Fibroblast of the aortic adventitia (primary cell): ENCODE measurements at places on chromosomes 12 and 14. TPM values are rescaled to one million over a fixed set of nuclear protein-coding genes. Genes with fewer than 3 reads are reported as not detected.

TARBP2 gene
- total RNA-seq = 32.4 and 43.9 TPM in 2 replicates

CGRRF1 gene
- 7.0 and 19.7 TPM in 2 replicates for total RNA-seq

PTPN21 gene
- 10.3 and 16.2 TPM in 2 replicates for total RNA-seq

ALX1 gene
- 0.63 and 1.2 TPM in 2 replicates for total RNA-seq

KERA gene
- not detected in 2 replicates for total RNA-seq

GRCh38 chr12:89215196-89215595 is 137.1 kb downstream of the DUSP6 start:
- no peak for DNase-seq

GRCh38 chr12:78795934-78796445 is 68.6 kb upstream of the SYT1 start:
- DNase-seq = no peak

DNA sequence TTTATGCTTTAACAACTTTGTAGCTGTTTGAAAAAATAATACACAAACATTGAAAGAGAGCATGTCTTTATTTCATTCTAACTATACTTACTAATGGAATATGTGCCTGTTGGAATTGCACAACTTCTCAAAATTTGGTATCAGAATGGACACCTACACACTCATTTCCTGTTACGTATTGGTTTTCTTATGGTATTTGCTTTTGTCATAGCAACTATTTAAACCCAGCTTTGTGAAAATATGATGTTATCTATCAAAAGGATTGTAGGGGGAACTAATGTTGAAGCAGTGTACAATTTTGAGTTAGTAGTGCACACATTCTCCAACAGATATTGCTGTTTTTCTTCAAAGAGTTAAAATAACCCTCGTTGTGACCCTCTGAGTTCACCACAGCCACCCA is 52.6 kb downstream of the RBMS2 start:
- peak; percentile 66 for DNase-seq

GRCh38 chr12:106975098-106975497 is 11.8 kb downstream of the MTERF2 start:
- no peak for DNase-seq

GRCh38 chr12:115619061-115619460 is 658.4 kb downstream of the MED13L start:
- DNase-seq = no peak

- no peak for DNase-seq
Measured at GRCh38 chr12:103727638-103728037, 113.4 kb downstream of the NT5DC3 start.

GRCh38 chr12:14577344-14577743 is 9.7 kb upstream of the PLBD1 start:
- no peak for DNase-seq

- no peak for DNase-seq
Measured at GRCh38 chr14:65346895-65347294, 65.6 kb upstream of the FUT8 start.

DNA sequence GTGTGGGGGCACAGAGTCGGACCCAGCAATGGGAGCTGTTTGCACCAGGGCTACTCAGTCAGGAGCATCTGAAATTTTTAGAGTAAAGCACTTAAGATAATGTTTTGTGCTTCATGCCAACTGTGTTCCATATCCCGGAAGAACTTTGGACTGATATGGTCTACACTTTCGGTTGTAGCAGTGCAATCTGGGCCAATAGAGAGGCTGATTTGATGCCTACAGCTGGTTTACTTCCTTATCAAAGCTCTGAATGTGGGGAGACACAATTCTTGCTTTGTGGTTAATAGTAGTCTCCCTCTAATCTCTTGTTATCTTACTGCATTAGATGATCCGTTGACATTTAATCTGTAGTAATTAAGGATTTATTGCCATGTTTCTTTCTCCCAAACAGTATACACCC is 7.8 kb upstream of the VDR start:
- no peak for DNase-seq

DNA sequence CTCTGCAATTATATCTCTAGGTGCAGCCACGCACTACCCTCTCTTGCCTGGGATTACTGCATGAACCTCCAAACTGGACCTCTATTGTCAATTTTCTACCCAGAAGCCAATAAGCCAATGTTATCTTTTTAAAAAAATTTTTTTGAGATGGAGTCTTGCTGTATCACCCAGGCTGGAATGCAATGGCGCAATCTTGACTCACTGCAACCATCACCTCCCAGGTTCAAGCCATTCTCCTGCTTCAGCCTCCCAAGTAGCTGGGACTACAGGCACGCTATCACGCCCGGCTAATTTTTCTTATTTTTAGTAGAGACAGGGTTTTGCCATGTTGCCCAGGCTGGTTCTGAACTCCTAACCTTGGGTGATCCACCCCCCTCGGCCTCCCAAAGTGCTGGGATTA is 11.2 kb upstream of the PXN start:
- DNase-seq = peak; percentile 72

GRCh38 chr12:127531542-127531941 is 735.4 kb upstream of the TMEM132C start:
- no peak for DNase-seq

DNA sequence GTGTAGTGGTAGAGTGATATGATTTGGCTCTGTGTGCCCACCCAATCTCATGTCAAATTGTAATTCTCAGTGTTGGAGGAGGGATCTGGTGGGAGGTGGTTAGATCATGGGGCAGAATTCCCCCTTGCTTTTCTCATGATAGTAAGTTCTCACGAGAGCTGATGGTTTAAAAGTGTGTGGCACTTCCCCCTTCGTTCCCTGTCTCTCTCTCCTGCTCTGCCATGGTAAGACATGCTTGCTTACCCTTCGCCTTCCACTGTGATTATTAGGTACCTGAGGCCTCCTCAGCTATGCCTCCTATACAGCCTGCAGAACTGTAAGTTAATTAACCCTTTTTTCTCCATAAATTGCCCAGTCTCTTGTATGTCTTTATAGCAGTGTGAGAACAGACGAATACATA is 115.7 kb upstream of the FUT8 start:
- no peak for DNase-seq

- DNase-seq = no peak
Measured at GRCh38 chr14:57066463-57066862, 202.2 kb downstream of the EXOC5 start.

DNA sequence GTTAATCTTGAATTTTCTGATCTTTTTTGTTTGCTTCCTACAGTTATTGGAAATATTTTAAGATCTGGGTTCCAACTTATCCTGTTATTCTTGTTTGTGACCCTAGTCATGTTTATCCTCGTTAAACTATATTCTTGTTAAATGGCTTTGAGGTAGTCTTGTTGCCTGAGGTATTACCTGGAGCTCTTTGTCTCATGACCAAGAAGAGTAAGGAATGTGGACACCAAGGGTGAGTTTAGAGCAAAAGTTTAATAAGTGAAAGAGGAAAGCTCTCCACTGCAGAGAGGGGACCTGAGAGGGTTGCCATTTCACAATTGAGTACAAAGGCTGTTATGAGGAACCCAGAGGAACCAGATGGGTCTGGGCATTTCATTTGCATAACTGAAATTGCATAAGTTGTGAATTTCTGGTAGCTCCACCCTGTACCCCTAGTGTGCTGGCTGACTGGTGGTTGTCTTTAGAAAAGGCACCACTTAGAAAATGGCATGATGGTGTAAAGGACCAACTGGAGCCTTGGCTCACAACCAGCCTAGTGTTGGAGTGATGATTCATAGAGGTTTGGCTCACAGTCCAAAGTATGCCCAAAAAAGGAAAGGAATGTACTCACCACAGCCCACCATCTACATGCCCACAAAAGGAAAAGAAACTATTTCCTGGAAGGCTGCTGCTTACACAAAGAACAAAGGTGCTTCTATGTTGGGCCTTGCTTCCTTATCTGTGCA is 36.7 kb upstream of the RESF1 start:
- DNase-seq = peak; percentile 17
